ENCODE measurements at places on chromosomes 1 and 21.

DNA sequence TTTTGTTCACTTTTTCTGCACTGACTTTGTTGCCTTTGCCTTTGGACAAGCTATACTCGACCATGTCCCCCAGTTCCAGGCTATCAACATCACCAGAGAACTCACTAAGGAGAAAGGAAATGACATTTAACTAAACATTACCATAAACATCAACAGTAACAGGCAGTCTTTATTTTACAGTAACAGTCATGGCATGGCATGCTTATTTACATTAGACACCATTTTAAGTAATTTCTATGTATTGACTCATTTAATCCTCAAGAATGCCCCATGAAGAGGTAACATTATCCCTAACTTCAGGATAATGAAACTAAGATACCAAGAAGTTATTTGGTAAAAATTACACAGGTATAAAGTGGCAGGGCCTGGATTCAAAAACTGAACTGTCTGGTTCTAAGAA is 8.7 kb upstream of the NRAS start:
- DNase-seq = no peak

DNA sequence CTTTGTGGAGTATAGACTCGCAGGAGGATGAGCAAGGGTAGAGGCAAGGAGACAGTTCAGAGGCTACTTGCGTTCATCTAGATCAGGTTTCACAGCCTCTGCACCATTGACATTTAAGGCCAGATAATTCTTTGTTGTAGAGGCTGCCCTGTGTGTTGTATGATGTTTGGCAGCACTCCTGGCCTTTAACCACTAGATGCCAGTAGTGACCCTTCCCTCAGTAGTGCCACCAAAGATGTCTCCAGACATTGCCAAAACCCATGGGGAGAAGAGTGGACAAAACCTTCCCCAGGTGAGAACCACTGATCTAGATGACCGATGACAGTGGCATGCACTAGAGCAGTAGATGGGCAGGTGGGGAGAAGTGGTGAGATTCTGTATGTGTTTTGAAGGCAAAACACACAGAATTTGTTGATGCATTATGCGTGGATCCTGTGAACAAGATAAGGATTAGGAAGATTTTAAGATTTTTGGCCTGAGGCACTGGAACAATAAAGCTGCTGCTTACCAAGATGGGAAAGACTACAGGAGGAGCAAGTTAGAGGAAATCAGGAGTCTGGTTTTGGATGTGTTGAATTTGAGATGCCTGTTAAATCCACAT is 9.9 kb upstream of the COG2 start:
- no peak for DNase-seq

GRCh38 chr1:84156210-84156621 is 12.1 kb downstream of the PRKACB start:
- DNase-seq = no peak

- DNase-seq = no peak
Observed at GRCh38 chr1:181173761-181174447, 85.4 kb downstream of the IER5 start.

DNA sequence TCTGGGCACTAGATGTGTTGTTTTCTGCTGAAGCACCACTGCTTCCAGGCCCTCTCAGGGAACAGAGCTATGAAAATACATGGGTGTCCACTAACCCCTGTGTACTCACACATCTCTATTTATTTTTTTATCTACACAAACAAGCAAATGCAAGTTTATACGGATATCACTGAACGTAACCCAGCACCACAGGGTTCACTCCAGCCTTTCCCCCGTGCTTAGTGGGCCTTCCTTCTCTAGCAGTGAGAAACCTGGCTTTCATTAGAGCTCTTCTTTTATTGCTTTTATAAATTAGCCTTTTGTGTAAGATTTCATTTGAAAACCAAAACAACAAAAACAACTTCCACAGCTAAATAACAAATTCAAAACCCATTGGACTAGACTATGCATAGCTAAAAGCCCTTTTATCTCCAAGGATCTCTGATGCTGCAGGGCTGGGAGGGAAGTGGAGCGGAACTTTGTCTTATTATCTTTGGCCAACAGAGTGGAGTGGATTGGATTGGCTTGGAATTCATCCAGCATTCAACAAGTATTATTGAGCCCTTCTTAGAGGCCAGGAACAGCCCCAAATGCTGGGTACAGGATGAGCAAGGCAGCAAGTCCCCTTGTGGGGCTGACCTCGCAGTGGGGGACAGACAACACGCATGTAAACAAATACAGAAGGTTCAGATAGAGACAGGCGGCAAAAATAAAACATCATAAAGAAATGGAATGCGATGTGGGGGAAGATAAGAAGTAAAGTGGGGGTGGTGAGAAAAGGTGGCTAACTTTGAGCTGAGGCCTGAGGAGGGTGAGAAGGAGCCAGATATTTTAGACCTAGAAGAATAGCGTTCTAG is 371.8 kb upstream of the POU3F1 start:
- no peak for DNase-seq

DNA sequence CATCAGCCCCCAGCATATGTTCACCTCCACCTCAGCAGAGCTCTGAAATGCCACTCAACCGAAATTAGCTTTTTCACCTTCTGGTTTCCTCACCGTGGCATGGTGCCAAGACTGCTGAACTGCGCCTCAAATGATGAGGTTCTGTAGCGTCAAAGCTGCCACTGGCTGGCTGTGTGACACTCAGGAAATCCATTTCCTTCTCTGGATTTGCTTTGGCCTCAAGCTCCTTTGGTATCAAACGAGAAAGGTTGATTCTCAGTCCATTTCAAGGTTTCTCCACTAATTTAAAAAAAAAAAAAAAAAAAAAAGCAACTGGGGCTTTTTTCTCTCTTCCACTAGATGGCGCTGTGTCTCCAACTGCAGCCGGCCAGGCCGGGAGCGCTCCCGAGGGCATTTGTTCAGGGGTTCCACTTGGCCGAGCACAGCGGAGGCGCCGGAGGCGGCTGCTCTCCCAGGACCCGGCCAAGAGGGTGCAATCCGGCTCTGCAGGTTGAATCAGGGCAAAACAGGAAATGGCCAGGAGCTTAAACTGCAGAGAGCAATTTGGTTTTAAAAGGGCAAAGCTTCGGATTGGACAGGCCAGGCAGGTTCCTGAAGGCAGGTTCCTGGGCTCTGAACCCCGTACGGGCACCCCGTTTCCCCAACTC is 26.5 kb upstream of the PLA2G2C start:
- DNase-seq = peak; percentile 50

GRCh38 chr1:48203287-48203900 is 19.1 kb upstream of the SLC5A9 start:
- peak; percentile 4 for DNase-seq

DNA sequence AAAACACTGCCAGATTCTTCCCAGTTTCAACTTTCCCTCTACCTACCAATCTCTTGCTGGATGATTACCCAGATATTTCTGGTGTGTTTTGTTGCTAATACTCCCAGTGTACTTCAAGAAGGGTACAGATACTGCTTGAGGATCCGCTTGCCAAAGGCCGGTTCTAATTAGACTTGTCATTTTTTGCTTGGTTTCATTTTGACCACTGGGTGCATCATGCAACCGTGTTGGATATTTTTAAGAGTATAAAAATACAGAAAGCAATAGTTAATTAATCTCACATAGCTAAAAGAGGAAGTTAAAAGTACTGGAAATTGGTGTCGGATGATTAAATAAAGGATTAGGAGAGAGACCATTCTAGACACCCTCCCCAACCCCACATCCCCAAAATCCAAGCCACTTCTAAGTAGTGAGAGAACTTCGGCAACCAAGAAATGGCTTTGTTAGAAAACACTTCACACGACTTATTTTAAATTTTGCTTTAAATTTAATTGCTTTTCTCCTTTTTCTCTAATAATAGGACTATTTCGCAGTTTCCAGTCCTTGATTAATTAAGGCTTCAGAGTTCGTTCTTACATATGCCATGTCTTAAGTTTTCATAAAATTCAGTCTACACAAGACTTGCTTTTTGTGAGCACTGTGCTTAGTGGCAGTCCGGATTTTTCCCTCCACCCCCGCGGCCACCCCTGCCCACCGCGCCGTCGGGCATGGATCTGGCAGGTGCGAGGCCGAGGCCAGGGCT is 2.5 kb upstream of the CDKN2C start:
- DNase-seq = no peak

GRCh38 chr1:109237512-109237911 is 11.8 kb upstream of the CELSR2 start:
- DNase-seq = no peak

DNA sequence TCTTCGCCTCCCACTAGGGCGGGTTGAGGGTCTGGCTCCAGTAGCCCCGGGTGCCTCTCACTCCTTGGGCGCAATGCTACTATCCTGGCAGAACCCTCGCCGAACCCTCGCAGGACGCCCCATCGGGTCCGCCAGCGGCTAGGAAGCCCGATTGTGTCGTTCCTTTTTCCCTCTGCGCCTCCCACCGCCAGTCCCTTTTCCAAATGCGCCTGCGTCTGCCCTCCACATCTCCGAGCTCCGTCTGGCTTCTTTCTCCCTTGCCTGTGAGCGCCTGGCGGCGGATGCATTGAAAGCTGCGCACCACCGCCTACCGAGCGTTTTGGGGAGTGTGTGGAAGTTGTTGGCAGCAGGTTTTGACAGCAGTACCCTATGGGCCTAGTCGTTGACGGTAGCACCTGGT is 1.0 kb upstream of the DIRAS3 start:
- DNase-seq = no peak

DNA sequence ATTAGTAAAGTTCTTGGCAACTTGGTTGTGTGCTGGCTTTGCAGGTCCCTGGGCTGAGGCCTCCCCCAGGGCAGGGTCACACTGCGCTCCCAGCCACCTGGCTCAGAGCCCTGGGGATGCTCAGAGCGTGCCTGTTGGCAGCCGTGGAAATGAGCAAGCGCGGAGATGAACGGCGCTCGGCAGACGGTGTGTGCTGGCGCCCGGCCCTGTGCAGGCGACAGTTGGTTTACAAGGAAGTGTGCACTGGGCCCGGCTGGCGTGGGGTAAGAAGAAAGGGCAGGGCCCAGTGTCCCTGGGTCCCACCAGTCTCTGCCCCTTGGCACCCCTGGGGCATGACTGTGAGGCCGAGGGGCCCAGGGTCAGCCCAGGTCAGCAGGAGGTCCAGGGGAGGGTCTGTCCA is 25.7 kb upstream of the PEX10 start:
- no peak for DNase-seq

GRCh38 chr1:160753594-160753993 is 14.5 kb downstream of the SLAMF7 start:
- no peak for DNase-seq

GRCh38 chr1:242139442-242139841 is 140.5 kb upstream of the MAP1LC3C start:
- DNase-seq = no peak

- no peak for DNase-seq
Observed at GRCh38 chr21:34908419-34909055, 140.6 kb downstream of the RUNX1 start.

GRCh38 chr1:96552451-96552850 is 169.1 kb upstream of the PTBP2 start:
- no peak for DNase-seq

GRCh38 chr1:233005156-233005555 is 54.7 kb downstream of the NTPCR start:
- no peak for DNase-seq

DNA sequence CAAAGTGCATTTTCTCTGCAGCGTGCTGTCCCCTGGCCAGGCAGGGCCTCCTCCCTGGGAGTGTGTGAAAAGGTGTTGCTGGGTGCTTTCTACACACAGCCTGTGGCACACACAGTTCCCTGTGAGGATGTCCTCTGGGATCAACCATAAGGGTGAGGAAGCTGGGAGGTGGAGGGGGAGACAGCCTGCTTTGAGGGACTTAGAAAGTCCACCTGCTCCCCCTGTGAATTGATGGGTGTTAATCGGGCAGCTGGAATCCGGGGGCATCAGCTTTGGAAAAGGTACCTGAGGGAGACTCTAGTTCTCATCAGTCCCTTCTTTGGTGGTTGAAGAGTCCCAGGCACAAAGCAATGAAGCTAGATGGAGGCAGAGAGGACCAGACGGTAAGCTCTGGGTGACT is 35.8 kb downstream of the LHX4 start:
- DNase-seq = no peak

DNA sequence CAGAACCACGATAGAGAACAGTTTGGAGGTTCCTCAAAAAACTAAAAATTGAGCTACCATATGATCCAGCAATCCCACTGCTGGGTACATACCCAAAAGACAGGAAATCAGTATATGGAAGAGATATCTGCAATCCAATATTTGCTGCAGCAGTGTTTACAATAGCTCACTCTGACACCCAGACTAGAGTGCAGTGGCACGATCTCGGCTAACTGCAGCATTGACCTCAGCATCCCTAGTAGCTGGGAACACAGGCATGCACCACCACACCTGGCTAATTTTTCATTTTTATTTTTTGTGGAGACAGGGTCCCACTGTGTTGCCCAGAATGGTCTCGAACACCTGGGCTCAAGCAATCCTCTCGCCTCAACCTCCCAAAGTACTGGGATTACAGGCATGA is 13.1 kb downstream of the TTC13 start:
- no peak for DNase-seq

DNA sequence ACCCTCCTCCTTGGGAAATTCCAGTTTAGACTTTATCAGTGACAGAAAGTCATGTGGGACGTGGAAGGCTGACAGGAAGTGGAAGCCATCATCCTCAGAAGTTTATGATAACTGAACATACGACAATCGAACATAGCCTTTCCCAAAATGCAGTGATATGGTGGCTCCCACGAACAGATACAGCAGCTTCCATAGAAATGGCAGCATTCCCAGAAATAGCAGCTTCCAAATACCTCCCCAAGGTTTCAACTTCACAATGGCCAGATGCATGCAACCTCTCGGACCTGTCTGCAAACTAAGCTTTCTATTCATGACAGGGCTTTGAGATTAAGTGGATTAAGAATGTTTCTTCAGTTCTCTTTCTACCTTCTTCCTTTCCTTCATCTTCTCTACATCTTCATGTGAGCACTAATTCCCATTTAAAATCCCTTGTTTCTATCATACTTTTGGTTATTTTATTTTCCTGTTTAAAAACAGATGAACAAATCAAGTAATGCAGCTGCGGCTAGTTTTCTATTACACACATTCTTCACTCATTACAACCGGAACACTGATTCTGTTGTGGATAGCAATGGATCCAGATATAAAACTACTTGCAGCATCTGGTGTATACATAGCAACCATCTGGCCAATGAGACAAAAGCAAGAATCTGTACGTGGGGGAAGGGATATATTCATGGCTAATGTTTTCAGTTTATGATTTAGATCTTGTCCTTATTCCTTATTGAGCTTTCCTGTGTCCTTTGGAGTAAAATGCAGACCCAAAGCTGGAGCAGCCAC is 304.8 kb downstream of the BRINP3 start:
- no peak for DNase-seq

GRCh38 chr1:243595527-243596210 is 254.4 kb downstream of the AKT3 start:
- peak; percentile 51 for DNase-seq

DNA sequence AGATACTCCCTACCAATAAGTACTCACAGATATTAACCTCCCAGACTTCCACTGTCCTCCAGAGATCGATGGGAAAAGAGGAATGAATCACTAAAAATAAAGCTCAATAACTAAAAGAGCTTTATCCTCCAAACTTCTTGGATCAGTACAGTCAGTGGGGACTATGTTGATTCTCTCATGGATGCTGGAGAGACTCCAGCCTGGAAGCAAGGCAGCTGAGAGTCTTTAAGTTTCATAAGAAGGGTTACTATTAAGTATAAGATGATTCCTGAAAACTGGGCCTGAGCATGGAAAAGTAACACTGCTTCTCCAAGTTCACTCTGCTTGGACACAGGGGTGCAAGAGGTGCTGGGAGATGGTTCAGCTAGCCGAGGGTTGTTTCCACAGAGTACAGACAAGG is 6.2 kb upstream of the DDR2 start:
- DNase-seq = no peak

All from CD4-positive, alpha-beta T cell treated with Interleukin-2 at 100 ng/mL for 4 hours (primary cell).